ENCODE measurements at places on chromosomes 13 and 19.
A peak's percentile ranks its signal among the peaks of the same experiment; 100 is the strongest.

DNA sequence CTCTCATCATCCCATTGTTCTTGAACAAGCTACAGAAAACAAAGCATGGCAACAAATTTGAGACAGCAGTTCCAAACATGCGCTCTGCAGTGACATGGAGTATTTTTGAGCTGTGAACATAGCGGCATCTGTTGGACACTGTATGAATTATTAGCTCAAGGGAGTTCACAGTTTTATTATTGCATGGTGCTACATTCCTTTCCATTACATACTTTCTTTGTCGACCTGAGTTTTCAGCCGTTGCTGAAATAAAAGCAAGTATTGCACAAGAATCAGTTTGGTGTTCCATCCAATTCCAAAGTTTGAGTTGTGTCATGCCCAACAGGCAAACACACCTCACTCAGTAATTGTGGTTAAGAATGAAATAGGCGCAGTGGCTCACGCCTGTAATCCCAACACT is 30.1 kb upstream of the METTL21C start:
- DNase-seq, result peak; percentile 9

DNA sequence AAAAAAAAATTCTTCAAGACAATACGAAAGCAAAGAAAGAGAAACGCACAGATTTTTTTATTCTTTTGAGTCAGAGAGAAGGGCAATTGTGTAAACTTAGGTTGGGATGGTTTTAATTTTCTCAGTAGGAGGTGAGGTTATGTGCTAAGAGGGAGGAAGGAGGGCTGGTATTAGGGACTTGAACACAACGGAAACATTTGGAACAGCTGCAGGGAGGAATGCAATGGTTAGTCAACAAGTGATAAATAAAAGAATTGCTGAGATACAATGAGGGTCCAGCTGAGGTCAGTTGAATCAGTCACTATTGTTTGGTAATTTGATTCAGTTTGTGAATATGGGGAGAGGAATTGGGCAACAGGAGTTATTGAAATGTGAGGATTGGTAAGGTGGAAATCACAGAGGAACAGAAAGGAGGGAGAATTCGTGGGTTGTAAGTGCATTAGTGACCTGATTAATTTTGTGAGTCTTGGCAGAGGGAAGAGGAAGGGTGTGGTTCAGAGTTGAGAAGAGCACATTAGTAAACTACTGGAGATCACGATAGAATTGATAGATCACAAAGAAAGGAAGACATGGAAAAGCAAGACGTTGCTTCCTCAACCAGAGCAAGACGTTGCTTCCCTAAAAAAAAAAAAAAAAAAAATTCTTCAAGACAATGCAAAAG is 499.5 kb upstream of the SPRY2 start:
- no peak for DNase-seq

GRCh38 chr19:53696951-53697350 is 65.2 kb downstream of the DPRX start:
- no peak for DNase-seq

DNA sequence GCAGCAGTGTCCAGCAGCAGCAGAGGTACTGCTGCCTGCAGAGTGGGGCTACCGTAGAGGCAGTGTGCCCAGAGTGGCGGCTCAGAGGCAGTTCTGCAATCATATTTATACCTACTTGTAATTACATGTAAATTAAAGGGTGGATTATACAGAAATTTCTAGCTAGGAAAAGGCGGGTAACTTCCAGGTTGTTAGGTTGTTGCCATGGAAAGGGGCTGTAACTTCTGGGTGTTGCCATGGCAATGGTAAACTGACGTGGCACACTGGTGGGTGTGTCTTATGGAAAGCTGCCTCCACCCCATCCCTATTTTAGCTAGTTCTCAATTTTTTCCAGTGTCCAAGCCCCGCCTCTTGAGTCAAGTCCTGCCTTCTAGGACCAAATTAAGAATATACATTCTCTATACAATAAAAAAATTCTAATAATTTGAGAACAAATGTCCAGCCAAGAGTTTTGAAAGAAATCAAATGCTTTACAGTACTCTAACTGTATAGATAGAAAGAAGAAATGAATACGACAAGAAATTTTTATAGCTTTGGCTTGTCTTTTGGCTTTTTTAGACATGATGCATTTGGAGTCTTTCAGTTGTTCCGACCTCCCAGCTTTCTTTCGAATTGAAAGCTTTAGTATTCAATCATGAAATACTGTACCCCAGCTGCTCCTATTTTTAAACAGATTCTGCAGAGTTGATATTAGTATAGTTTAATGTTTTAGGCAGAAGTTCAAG is 816.6 kb downstream of the DIAPH3 start:
- DNase-seq, result no peak

GRCh38 chr13:49549289-49549688 is 36.1 kb downstream of the RCBTB1 start:
- DNase-seq, result no peak

DNA sequence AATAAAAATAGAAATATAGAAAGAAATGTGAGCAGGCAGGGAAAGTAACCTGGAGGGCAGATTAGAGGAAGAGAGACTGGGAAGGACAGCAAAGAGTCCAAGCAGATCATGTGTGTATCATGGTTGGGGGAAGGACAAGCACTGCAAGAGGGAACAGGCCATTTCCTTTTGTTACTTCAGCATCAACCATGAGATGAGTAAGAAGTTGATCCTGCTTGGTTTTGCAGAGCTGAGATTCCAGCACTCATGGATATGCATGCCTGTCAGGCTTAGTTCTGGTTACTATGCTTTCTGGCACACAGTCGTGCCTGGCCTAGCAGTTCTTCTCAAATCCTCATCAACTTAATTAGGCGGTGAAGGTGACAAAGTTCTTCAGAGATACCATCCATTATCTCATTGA is 18.1 kb downstream of the NALCN start:
- no peak for DNase-seq

DNA sequence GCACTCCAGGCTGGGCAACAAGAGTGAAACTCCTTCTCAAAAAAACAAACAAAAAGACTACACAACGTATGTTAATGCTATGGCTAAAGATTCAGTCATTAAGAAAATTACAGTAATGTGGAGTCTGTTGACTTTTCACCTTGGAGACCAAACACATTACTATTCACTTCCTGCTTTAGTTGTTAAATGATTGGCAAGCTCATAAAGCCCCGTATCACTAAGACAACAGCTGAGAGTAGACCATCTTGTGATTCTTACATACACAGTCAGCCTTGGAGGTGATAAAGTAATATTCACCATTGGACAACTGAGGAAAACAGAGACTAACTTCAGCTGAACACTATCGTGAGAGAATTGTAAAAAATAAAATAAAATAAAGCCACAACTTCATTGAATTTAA is 86.5 kb downstream of the KCTD12 start:
- DNase-seq, result no peak

GRCh38 chr13:77207943-77208342 is 119.0 kb downstream of the MYCBP2 start:
- no peak for DNase-seq

DNA sequence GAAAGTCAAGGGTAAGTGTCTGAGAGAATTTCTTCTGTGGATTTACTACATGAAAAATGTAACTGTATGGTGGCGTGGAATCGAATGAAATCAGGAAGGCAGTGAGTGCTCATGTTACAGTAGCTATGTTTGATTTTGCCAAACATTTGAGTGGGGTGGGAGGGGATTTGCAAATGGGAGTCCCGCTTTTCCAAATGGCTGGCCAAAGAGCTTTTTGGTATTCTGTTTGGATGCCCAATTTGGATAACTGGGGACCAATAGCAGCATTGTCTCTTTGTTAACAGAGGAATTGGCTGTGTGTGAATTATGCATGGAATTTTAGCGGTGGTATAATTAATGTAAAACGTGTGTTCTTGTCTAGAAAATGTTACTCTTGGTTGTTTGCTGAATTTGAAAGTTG is 17.8 kb downstream of the HNRNPM start:
- DNase-seq, result no peak

DNA sequence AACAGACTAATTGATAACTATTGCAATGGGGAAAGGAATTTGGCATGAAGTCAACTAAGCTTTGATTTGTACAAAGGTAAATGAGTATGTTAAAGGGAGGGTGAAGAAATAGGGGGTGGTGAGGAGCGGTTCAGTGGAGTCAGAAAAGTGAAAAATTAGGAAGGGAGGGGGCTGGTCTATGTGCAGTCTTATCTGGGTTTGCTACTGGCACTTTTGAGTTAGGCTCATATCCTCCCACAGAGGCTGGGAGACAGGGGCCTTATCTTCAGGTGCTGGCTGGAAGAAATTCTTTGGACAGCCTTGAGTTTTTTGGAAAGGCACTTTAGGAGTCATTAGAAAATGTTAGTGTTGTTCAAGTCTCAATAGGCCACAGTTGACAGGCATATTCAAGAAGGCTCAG is 11.1 kb downstream of the ZNF302 start:
- DNase-seq, result no peak

DNA sequence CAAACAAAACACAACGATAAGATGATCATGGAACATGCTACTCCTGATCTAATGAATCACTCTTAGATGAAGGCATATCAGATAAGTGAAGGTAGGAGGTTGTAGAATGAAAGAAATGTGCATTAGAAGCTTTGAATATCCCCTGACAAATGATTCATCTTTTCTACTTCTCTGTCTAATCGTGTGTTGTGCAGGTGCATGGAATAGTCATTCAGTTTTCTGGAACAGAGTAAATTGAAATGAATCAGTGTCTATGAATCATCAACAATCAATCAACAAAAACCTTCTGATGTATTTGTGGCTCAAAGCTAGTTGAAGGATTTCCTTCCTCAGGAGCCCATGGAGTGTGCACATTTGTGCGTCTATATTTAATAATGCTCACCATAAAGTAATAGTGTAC is 1290.4 kb upstream of the PCDH20 start:
- no peak for DNase-seq

DNA sequence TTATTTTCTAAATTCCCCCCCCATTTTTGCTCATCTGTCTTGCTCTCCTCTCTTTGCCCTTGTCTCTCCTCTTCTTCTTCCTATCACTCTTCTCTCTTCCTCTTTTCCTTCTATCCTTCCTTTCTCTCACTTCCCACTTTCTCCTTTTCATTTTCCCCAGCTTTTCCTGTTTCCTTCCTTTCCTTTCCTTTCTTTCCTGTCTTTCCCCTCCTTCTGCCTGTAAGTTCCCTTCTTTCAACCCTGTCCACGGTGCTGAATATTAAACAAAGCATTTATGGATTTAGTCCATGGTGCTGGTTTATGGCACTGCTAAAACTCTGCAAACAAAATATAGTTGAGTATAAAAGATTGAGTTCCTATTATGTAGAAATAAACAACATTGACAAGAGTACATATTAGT is 27.6 kb downstream of the SCEL start:
- DNase-seq, result no peak

DNA sequence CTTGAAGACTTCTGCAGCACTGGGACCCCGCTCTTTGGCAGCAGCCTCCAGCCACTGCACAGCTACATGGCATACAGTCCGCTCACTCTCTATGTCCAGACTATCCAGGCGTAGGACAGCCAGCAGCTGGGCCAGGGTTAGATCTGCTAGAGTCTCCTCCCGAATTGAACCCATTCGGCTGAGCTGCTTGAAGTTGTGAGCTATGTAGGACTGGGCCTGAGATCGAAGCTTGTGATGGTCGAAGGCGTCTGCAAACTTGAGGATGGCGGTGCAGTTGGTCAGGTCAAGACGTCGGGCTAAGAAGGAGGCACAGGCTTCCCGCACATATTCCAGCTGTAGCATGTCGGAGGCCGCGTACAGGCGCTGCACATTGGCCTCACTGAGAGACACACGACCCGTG is 900 bp downstream of the KBTBD7 start:
- DNase-seq, result no peak

- peak; percentile 53 for DNase-seq
Observed at GRCh38 chr19:38543807-38544568, 73.8 kb downstream of the MAP4K1 start.
